Keratinocyte (primary cell): ENCODE measurements at places on chromosomes 16 and 17.

DNA sequence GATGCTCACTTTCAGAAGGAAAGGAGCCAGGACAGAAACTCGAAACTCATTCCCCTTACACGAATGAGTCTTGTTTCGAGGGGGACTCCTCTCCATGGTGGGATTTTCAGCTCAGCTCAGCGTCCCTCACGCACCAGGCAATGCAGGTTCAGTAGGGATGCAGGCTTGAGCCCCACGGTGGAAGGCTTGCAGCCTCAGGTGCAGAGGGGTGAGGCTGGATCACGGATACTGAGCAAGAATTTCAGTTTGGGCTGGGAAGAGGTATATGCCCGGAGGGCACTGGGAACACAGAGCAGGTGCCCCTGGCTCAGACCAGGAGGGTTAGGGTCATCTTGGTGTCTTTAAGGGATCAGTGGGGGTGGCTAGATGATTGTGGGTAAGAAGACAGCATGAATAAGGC lies 344.9 kb upstream of the TNRC6C start:
- DNase-seq: no peak

DNA sequence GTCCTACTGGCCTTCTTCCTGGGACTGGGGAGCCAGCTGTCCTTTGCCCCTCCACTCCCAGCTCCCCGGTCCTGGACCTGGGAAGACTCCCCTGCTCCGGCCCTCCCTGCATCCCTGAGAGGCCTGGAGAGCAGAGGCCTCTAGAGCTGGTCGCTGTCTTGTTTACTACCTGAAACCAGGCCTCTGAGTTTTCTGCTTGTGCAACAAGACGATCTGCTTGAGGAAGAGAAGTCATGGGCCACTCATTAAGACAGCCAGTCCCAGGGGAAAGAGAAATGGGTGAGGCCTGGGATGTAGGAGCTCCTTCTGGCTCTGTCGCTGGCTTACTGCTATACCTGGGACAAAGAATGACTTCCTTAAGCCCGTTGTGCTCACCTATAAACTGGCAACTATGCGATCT lies 29.8 kb upstream of the GPRC5C start:
- DNase-seq: no peak

- DNase-seq: no peak
These were observed 10.7 kb downstream of the CYBC1 start for GRCh38 chr17:82439829-82440365.

DNA sequence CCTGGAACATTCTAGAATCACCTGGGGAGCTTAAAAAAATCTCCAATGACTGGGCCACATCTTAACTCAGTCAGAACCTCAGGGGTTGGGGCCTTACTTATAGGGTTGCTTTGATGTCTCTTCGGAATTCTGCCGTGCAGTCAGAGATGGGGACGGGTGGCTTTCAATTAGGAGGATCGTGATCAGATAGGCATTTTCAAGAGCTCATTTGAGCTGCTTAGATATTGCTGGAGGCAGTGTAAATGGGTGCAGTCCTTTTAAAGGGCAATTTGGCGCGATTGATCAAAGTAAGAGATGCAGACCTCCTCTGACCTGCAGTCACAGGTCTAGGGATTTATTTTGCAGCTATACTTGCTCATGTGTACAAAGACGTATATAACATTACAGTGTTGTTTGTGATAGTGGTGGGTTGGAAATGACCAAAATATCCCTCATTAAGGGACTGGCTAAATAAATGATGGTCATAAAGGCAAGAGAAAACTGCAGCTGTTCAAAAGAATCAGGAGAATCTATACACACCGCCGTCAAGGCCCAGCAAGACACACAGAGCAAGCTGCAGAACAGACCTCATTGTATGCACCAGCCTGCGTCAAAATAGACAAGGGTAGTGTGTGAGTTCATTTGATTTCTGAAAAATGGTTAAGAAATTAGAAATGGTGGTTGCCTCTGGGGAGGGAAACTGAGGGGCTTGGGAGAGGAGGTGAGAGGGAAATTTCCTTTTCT lies 6.3 kb upstream of the KCNG4 start:
- DNase-seq: no peak

GRCh38 chr16:88678224-88678979 lies 7.9 kb downstream of the SNAI3 start:
- DNase-seq: no peak

DNA sequence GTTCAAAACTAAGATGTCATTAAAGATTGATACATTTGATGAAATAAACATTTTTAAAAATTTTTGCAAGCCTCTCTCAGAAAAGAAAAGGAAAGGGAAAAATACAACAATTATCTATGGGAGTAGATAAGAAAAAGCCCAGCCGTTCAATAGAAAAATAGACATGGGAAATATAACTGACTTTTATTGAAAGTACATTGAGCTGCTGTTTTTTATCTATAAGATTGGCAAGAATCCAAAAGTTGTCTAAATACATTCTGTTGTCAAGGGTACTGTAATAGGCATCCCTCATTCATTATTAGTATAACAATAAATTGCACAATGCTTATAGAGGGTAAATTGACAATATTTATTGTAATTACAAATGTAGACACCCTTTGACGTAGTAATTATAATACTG lies 38.4 kb upstream of the IRX6 start:
- DNase-seq: no peak

GRCh38 chr16:918068-918467 lies 52.7 kb downstream of the LMF1 start:
- no peak for DNase-seq

DNA sequence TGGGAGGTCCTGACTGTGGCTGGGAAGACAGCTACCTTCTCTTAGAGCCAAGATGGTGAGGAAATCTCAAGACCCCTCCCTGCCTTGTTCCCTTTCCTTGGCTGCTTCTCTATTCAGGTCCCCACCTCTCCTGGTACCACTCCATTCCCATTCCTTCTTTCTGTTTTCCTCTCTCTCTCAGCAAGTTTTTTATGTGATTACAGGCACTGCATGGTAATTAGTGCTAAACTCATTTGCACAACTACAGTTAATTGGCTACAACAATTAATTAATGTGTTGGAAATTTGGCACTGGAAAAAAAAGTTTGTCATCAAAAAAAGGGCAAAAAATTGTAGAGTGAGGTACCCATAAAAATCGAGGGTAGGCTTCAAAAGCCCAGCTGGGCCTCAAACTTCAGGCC lies 45.3 kb downstream of the NEUROD2 start:
- no peak for DNase-seq

GRCh38 chr16:88647178-88648070 lies 3.4 kb downstream of the CYBA start:
- no peak for DNase-seq

- no peak for DNase-seq
These were observed 3.5 kb upstream of the KATNB1 start for GRCh38 chr16:57732037-57732436.

GRCh38 chr17:21677911-21678310 lies 14.4 kb upstream of the KCNJ18 start:
- DNase-seq: no peak

DNA sequence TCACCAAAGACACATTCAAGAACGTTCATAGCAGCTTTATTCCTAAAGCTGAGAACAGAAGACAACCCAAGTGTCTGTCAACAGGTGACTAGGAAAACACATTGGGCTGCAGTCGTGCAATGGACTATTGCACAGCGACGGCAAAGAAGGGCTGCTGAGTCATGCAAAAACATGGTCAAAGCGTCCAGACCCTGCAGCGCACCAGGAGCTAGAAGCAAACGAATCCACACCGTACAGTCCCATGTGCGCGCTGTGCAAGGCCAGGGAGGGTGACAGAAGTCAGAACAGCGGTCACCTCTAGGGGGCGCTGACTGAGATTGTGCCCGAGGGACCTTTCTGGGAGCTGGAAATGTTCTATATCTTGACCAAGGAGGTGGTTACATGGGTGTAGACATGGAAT lies 266.4 kb downstream of the MAF start:
- DNase-seq: no peak

GRCh38 chr17:44327715-44328449 lies 3.3 kb upstream of the SLC25A39 start:
- no peak for DNase-seq

GRCh38 chr16:67506468-67506867 lies 22.2 kb upstream of the RIPOR1 start:
- no peak for DNase-seq
